ENCODE measurements at places on chromosomes 7 and 10.

- no peak for DNase-seq
These were observed 9.6 kb downstream of the ESYT2 start for GRCh38 chr7:158819571-158820203.

- no peak for DNase-seq
These were observed 162.8 kb downstream of the CYP26A1 start for GRCh38 chr10:93236393-93237040.

DNA sequence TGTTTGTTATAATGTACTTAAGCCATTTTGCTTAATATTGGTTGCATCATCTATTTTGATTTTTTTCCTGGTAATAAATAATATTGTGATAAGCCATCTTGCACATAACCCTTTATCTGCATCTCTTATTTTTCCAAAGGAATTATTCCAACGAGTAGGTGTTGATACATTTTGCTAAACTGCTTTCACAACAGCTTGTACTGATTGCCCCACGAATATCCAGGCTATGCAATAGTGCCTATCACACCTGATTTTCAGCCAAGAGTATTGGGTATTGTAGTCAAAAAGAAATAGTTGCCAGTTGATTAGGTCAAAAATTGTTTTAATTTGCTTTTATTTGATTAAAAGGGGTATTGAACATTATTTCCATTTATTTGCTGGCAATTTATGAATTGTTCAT, 20.7 kb downstream of the CREB5 start:
- DNase-seq = no peak

- no peak for DNase-seq
These were observed 38.6 kb upstream of the NPY start for GRCh38 chr7:24245362-24245761.

DNA sequence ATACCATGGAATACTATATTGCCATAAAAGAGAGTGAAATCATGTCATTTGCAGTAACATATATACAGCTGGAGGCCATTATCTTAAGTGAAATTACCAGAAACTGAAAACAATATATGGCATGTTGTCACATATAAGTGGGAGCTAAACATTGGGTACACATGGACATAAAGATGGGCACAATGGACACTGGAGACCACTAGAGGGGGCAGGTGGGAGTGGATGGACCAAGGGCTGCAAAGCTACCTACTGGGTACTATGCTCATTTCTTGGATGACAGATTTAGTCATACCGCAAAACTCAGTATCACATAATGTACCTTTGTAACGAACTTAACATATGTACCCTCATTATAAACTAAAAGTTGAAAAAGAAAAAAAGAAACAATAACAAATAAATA, 1167.6 kb downstream of the NXPH1 start:
- DNase-seq = no peak

GRCh38 chr7:5470167-5470532, 46.5 kb upstream of the TNRC18 start:
- no peak for DNase-seq

DNA sequence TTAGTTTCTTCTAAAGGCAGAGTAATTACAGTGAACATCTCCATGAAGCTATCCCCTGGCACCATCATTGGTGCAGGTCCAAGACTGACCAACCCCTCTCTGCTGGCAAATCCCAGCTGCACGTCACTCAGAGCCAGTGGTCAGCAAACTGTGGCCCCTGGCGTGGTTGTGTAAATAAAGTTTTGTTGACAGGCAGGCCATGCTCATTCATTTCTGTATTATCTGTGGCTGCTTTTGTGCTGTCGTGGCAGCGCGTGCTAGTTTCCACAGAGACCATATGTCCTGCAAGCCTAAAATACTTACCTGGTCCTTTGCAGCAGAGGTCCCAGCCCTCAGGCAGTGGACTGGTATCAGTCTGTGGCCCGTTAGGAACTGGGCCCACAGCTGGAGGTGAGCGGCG, 117.6 kb upstream of the NPS start:
- DNase-seq = no peak

DNA sequence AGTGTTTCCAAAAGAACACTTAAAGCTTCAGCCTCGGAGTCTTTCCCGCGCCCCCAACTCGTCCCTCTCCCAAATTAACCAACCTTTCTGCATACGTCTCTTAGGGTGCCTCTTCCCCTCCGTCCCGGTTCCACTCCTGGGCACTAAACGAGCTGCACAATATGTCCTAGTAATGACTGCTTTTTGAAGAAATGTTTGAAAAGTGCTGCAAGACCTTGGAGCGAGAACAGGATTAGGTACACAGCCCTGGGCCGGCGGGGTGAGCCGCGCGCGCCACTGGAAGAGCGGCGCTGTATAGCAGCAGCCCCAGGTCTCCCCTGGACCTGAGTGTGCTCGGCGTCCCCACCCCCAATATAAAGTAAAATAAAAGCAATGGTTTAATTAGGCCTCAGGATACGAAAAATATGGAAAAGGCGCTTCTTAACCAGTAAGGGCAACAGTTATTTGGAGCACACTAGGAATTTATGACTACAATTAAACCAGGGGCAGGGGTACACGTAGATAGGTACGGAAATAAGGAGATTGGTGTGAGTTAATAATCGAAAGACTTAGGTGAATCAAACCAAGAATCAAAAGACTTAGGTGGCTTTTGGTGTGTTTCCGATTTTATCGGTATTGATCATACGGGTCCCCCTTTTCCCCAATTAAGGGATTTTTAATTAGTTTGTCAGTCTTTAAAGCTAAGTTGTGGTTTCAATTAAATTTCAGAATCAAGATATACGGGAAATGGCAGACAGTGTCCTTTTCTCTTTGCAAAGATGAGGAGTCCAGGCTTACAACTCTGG, 1.9 kb downstream of the TET1 start:
- no peak for DNase-seq

GRCh38 chr7:99040104-99040958, 103.6 kb downstream of the SMURF1 start:
- DNase-seq = peak; percentile 74

GRCh38 chr10:86556933-86557649, 35.5 kb upstream of the WAPL start:
- DNase-seq = no peak

- no peak for DNase-seq
These were observed 238.7 kb upstream of the CELF2 start for GRCh38 chr10:10778959-10779358.

DNA sequence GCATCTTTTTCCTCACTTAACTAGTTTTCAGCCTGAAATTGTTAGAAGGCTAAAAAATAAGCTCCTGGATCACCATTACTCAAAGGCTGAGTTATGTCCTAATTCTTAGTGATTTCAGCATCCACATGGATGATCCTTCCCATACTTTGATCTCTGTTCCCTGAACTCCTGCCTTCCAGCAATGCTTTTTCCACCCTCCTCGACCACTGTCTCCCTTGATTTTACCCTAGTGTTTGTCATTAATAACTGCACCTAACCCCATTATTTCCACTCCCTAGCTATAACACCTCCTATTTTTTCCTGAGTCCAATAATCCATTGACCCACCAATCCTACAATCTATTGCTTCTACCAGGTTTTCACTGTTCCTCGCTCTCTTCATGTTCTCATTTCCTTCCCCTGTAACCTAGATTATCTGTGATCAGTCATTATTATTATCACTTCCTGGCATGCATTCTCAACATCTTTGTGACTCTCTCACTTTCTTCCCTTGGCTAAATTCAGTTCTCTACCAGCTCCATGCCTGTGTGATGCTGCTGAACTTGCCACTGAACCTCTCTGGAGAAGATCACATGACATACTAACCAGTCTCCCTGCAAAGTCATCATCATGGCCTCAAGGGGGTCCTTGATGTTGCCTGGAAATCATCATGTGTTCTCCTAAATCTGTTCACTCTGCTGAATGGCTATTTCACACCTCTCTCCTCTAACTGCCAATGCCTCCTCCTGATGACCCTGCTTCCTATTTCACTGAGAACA, 6.5 kb upstream of the CALU start:
- no peak for DNase-seq

DNA sequence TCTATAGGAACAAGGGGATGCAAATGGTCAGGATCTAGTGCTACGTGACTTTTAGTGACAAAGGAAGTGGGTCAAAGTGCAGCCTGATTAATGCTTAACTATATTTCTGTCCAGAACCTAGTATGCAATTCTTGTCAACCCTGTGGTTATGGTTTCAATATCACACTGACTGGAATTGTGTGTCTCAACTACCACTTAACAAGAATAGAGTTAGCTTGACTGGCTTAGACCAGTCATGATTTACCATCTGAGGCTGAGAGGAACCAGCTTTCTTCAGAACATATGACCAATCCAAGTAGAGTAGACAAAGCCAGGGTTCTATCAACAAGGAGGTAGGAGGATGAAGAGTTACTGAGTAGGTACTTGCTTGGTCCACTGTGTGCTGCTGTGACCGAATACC, 54.4 kb downstream of the MYPN start:
- no peak for DNase-seq

DNA sequence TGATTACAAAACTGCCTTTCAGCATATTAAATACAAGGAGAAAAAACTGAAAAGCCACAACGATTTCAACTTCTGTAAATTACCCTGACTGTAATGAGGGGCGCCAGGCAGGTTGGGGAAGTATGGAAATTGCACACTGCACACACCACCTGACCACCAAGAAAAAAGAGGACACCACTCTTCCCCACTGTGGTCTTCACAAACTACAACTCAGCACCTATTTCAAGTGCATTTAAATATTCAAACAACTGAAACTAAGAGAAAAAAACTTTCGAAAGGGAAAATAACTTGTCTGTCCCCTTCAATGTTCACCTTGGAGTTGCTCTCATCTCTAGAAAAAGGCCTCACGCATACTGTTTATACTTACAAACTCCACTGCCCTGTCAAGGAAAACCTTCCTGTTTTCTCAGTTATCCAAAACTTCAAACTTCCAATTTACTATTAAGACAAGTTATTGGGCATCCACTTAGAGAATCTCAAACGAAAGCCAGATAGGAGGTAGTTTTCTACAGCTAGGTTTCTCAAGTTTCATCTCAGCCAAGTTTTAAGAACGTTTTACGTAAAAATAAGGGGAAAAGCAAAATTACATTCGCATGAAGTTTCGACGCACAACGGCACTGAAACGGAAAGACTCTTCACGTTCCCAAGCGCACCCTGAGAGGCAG, 1.4 kb downstream of the LARP4B start:
- DNase-seq = no peak

DNA sequence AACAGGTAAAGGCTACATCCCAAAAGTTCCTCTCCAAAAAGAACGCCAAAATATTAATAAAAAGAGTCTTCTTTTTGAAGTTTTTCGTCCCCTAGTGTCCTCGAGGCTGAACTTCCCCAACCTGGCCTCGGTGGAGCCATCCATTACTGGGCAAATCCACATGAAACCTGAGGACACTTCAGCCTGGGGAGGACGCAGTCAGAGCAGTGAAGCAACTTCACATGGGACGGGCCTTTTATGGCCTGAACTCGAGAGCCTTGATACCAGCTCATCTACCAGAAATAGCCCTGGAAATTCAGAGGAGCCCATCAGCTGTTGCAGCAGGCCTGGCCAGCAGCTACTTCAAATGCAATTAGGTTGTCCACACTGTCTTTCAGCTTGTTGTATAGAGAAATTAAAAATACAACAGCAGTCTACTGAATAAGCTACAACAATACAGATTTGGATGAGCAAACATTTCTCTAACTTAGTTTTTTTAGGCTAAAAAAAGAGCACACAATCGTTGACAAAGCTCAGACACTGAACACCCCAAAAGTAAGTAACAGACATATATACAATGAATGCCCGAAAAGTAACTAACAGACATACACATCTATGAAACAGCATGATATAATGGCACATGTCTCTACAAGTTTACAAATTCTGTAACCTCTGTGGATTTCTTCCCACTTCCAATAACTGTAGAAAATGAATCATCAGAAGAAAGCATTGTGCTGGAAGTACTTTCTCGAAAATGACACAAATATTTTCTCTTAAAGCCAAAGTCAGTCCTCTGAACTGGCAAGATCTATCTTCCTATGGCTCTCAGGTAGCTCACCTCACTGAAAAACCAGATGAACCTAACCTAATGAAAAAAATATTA, at the start of gene SVIL:
TSS of gene SVIL (minus strand) at position 208 of the 862 bp plus-strand sequence. CDS start 79,913 bp downstream, outside the sequence.
- no peak for DNase-seq

- DNase-seq = no peak
These were observed 80.2 kb upstream of the PRR15 start for GRCh38 chr7:29483219-29484104.

GRCh38 chr10:17859492-17860156, 50.5 kb downstream of the MRC1 start:
- DNase-seq = no peak

DNA sequence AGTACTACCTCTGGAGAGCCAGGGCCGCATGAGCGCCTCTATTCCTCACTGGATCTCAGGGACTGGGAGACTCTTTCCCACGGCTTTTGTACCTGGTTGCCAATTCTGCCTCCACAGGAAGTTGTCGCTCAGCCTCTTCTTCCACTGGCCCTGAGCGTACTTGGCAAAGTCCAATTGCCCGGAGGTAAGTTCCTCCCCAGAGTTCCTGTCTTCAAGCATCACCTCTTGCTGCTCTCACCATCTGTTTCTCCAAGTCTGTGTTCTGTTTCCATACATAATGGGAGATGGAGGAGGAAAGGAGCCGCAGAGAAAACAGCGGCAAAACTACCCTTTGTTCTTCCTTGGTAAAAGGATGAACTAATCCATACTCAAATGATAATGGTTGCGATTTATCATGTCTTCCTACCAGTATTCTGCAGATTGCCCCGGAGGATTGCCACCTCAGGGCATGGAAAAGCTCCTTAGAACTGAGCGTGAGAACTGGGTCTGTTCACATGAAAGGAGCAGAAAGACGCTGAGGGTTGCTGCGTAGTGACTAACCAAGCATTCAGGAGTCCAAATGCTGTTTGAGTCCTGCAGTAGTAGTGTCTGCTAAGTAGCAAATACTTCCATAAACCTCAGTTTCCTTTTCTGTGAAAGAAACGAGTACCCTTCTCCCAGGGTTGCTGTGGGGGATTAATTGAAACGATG, 170.2 kb upstream of the GLI3 start:
- DNase-seq = no peak

- DNase-seq = no peak
These were observed 121.8 kb upstream of the HPS1 start for GRCh38 chr10:98568551-98568950.

- no peak for DNase-seq
These were observed 100.6 kb downstream of the PLXNA4 start for GRCh38 chr7:132475669-132476116.

- DNase-seq = no peak
These were observed 347.9 kb upstream of the MEOX2 start for GRCh38 chr7:16034353-16034752.

DNA sequence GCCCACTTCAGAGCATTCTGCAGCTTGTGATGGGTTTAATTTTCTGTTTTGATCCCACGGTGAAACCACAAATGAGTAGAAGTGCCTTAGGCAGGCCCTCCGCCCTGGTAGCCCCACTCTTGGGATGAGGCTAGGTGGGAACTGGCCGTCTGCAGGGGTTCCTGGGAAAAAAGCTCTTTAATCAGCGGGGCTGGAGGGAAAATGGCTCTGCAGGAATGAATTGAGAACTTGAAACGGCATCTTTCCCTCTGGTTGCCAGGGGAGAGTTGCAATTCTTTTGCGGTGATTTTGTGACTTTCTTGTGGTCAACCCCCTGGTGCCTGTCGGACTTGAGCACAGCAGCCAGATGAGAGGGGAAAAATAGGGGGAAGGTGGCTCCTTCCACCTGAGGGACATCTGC, 32.7 kb downstream of the COL26A1 start:
- no peak for DNase-seq

GRCh38 chr10:76015245-76015644, 583.8 kb downstream of the LRMDA start:
- DNase-seq = no peak

- DNase-seq = peak; percentile 80
These were observed 7.3 kb upstream of the PPP1R17 start for GRCh38 chr7:31679574-31680305.

Measured in NCI-H2171 (cell line).